ENCODE measurements at places on chromosomes 12 and 14.
A peak's percentile ranks its signal among the peaks of the same experiment; 100 is the strongest.

- peak; percentile 4 for DNase-seq
These were observed 39.8 kb downstream of the GRIN2B start for GRCh38 chr12:13941258-13942249.

DNA sequence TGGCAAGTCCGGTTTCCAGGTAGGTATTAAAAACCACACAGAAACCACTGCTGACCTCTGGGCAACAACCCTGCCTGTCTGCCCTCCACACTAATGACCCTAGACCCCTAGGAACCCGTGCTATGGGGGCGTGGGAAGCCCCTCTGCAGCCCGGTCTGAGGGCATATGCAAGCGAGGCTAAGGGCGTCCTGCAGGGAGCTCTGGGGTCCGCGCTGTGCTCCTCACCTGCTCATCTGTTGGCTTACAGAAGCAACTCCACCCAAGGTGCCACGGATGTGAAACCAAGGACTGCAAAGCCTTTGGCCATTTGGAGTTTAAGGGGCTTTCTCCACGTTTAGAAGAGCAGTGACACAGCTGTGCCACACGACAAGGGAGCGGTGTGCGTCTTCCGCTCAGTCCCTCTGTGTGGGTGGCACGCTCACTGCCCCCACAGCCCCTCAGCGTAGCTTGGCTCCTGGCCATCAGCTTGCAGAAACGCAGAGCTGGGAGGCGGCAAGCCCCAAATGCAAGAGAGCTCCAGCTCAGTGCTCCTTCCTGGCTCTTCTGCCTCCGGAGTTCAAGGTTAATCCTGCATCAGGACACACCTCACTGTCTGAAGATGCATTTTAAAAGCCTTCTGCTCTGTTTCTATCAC lies 18.4 kb downstream of the AMN start:
- DNase-seq: no peak

DNA sequence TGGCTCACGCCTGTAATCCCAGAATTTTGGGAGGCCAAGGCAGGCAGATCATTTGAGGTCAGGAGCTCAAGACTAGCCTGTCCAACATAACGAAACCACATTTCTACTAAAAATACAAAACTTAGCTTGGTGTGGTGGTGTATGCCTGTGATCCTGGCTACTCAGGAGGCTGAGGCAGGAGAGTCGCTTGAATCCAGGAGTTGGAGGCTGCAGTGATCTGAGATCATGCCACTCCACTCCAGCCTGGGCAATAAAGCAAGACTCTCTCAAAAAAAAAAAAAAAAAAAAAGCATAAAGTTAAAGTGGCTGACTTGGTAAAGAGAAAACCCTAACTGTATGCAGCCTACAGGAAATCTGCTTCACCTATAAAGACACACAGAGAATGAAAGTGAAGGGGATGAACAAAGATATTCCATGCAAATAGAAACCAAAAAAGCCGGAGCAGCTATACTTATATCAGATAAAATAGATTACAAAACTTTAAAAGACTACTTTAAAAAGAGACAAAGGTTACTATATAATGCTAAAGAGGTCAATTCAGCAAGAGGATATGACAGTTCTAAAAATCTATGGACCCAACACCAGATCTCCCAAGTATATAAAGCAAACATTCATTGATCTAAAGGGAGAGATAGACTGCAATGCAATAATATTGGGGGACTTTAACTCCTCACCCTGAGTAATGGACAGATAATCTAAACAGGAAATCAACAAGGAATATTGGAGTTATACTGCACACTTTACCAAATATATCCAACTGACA lies 4.1 kb downstream of the CLEC2B start:
- no peak for DNase-seq

DNA sequence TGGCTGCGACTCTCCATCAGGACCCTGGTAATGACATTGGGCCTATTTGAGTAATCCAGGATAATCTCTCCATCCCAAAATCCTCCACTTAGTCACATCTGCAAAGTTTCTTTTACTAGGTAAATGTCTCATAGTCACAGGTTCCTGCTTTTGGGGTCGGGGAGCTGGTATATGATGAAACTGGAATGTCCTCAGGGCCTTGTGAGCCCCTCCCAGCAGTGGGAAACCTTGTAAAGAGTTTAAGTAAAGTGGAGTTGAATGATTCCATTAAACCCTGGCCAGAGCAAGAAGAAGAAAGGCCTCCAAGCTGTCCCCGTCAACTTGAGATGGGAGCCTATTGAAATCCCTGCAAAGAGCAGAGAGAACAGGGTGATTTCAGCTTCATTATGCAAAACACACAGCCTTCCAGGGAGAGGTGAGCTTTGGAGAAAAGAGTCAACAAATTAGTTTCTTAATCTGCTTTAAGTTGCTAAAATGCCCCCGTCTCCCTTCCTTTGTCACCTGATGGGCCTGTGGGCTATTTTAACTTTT lies 12.6 kb downstream of the WSCD2 start:
- no peak for DNase-seq

GRCh38 chr12:123858176-123858575 lies 96.1 kb downstream of the DNAH10 start:
- DNase-seq: no peak

DNA sequence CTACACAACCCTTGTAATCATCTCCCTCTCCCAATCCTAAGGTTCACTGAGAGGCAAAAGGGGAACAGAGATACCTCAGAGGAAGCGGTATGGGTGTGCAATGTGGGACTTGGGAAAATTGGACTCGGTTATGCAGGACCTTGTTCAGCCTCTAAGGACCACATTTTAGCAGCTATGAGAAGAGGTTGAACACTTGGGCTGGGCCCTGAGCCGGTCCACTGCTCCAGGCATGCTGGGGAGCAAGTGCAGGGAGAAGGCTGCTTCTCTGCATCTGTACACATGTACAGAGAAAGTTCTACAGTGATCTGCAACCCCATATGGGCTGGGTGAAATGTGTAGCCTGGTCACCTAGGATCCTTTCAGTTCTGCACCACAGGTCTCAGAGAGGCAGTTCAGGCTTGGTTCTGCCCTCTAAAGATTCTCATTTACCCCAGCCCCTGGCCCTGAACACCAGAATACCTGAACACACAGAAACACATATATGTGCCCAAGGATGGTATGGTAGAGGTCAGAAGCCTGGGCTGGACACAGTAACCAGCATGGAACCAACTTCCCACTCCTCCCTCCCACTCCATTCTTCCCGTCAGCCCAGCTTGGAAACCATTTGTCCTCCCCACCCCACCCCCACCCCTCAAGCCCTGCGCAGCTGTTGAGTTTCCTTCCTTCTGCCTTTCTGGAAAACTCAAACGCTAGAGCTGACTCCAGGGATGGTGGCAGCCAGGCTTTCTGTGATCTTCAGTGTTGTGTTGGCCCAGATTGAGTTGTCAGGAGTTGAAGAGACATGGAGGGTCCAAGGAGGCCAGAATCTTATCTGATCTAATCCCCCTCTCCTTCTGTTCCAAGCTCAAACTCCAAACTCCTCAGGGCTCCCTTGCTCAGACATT lies 10.4 kb downstream of the HOXC5 start:
- no peak for DNase-seq

DNA sequence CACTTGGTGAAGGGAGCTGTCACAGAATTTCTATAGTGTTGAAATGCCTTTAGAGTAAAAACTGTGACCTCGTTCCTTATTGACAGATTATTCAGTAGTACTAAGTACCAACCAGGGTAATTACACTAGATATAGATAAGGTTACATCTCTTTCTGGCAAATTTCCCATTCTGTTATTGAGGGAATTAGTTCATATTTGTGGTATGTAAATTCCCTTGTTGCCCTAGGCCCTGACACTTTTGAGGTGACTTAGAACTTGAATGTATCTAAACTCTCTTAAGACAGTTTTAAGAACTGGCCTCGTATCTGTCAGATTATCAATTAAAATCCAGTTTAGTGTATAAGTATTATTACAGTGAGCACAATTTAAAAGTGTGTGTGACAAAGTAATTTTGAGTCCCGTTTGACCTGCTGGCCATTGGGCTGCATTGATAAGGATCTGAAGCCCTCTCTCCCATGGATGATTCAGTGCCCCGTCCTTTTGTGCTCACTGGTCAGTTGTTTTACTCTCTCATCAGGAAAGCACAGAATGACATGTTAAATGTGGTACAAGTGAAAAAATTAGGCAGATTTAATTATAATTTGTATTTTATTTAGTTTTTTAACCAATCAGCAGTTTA lies 123.2 kb downstream of the GPR135 start:
- no peak for DNase-seq

DNA sequence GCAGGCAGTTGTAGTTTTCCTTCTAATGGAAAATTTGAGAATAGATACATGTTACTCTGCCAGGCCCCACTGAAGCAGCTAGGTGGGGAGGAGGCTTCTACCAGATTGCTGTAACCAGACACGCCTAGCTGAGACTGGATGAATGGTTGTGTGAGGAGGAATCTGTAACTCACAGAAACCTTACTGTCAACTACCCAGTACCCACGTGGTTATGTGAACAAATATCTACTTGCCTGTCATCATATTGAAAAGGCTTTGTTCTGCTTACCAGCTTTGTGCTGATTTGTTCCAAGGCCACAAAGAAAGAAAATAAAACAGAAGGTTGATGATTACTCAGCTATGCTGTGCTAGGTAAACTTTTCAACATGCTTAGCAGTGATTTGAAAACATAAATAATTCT lies 167.2 kb downstream of the CAPZA3 start:
- DNase-seq: no peak

GRCh38 chr14:51704545-51704944 lies 52.8 kb downstream of the FRMD6 start:
- DNase-seq: no peak

DNA sequence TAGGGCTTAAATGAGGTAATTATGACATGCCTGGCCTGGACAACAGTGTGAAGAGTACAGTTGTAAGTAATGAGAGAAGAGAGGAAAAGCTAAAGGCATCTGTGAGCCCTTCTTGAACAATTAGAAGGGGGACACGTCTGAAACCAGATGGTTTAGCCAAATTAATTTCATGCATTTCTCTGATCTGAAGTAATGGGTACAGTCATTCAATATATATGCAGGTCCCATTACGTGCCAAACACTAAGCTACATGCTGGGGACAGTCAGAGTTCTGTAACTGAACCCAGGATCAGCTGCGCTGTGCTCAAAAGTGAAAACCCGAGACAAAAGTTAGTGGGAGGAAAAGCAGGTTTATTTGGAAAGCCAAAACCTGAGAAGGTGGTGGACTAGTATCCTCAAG lies 207.2 kb upstream of the TMTC1 start:
- no peak for DNase-seq

GRCh38 chr14:100202712-100203111 lies 36.2 kb upstream of the YY1 start:
- DNase-seq: no peak

DNA sequence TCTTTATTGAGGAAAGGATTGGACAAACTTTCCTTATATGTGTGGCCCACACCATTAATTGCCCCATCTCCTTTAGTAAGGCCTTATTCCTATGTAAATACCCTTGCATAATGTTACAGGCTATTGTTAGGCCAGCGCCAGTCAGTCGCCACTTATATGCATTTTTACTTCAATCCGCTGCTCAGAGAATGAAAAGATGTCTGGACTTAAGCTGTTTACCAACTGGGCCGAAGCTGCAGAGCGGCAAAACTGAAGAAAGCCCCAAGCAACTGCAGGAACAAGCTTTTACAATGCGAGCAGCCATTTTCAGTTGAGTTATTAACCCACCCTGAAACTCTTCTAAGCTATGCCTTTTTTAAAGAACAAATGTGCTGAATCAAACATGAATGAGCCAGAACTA lies 92.1 kb upstream of the OTX2 start:
- no peak for DNase-seq

GRCh38 chr12:19234171-19234704 lies 104.7 kb downstream of the PLEKHA5 start:
- peak; percentile 42 for DNase-seq

DNA sequence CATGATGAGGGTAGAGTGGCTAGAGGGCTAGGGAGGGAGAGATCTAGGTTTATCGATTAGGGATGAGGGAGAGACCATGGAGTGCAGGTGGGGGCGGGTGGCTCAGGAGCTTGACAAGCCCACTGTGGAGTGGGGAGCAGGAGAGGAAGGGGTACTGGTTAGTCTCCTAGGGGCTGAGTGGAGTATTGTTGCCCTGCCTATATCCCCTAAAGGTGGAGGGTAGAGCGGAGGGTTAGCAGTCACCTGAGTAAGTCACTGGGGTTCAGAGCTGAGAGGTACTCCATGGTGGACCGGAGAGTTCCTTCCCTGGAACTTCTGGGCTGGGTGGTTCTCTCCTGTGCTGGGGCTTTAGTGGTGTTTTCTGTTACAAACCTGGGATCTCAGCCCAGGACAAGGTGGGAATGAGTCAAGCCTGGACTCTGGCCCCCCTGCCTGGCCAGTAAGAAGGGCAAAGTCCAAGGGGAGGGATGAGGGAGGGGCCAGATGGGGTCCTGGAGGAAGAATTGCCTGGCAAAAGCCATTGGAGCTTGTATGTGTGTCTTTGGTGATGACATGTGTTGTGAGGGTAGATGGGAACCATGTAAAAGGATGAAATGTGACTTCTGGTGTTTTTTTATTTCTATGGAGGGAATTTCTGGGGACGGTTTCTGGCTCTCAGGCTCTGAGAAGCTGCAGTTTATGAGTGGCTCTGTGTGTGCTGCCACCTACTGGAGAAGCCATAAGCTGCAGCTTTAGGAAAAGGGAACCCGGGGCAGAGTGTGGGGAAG lies at the start of gene CIDEB:
CIDEB (minus strand) TSS at position 403 of the 767 bp plus-strand sequence; CDS start at position 284, 119 bp downstream.
- no peak for DNase-seq

- no peak for DNase-seq
These were observed 106.7 kb downstream of the RPS29 start for GRCh38 chr14:49479432-49479831.

- DNase-seq: no peak
These were observed 5.0 kb downstream of the BIN2 start for GRCh38 chr12:51318846-51319599.

GRCh38 chr14:75602503-75602902 lies 24.1 kb downstream of the FLVCR2 start:
- no peak for DNase-seq

GRCh38 chr12:109218996-109219395 lies 90.1 kb downstream of the FOXN4 start:
- no peak for DNase-seq

DNA sequence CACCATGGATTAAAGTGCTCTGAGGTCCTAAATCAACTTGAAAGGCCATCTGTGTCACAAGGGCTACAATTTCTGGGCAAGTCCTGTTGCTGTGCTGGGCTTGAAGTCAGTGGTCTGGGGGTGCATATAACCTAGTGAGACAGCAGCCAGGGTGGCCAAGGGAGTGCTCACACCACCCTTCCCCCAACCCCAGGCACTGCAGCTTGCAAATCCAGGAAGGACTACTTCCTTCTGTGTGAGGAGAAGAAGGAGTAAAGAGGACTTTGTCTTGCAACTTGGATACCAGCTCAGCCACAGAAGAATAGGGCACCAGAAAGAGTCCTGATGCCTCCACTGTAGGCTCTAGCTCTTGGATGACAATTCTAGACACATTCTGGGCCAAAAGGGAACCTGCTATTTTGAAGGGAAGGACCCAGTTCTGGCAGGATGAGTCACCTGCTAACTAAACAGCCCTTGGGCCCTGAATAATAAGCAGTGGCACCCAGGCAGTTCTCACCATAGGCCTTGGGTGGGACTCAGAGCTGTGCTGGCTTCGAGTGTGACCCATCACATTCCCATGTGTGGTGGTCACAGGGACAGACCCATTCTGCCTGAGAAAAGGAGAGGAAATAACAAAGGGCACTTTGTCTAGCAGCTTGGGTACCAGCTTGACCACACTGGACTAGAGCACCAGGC lies 32.6 kb upstream of the DHRS7 start:
- no peak for DNase-seq
